ENCODE measurements at places on chromosomes 3 and 15.

DNA sequence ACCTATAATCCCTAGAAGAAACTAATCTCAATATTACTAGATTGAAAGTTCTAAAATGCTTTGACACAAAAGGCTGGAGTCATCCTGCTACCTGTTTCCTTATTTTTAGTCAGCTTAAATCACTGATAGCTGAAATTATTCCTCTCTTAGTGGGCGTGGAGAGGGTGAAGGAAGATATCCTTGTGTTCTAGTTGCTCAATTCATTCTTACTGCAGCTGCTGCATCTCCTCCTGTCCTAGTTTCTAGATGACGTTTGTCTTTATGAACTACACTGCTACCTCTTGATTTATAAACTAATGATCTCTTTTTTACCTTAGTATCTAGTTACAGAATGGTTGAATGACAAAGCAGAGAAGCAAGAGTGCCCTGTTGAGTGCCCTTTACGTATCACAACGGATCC is 50.7 kb downstream of the SETD5 start:
- DNase-seq = no peak

DNA sequence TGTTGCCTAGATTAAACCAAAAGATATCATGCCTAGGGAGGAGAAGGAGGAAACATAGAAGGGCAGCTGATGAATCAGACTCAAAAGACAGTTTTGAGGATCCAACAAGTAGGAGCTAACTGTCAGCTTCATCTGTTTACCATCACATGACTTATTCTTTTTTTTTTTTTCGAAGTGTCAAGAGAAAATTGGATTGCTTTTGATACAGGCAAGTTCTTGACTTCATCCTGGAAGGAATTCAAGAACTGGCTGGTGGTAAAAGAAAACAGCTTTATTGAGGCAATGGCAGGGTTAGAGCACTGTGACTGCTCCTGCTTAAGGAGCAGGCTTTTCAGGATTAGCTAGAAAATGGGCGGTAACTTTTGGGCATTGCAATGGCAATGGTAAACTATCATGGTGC is 227.5 kb upstream of the KCNMB2 start:
- DNase-seq = no peak

DNA sequence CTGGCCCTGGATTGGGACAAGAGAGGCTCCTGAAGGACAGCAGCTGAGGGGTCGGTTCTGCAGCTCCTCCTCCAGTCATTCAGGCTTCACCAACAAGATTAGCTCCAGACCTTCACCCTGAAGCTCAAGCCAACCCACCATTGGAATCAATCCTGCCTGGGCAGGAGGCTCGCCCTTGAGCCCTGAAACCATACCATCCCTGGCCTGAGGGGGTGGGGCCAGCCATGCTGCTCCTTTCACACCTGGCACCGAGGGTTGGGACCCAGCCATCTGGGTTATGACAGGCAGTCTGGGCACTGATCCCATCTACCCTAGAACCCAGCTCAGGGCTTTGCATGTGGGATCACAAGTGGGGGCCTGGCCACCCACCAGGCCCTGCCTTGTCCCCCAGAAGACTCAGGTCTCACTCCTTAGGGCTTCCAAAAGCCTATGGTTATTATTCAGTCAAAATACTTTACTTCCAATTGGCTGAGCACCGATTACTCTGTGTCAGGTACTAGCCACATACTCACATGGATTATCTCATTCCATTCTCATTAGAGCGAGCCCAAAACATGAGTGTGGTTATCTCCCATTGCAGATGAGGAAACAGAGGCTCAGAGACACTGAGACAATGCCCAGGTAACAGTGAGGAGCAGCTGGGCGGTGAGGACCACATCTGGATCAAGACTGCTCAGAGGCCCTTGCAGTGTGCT is 3.1 kb downstream of the ABHD14B start:
- peak; percentile 3 for DNase-seq

- DNase-seq = no peak
Observed at GRCh38 chr3:113968986-113969385, 21.2 kb downstream of the ZDHHC23 start.

- no peak for DNase-seq
Observed at GRCh38 chr3:151372063-151372820, 12.3 kb downstream of the P2RY12 start.

DNA sequence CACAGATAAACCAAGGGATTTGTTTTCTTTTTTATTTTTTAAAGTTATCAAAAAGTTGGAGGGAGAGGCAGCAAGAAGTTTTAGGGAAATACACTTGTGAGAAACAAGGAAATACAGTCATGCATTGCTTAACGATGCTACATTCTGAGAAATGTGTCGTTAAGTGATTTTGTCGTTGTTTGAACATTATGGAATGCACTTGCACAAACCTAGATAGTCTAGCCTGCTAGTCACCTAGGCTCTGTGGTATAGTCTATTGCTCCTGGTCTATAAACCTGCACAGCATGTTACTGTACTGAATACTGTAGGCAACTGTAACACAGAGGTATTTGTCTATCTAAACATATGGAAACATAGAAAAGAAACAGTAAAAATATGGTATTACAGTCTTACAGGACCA is 2.0 kb upstream of the NFKBIZ start:
- DNase-seq = no peak

GRCh38 chr3:194040516-194041273 is 95.3 kb upstream of the HES1 start:
- DNase-seq = no peak

DNA sequence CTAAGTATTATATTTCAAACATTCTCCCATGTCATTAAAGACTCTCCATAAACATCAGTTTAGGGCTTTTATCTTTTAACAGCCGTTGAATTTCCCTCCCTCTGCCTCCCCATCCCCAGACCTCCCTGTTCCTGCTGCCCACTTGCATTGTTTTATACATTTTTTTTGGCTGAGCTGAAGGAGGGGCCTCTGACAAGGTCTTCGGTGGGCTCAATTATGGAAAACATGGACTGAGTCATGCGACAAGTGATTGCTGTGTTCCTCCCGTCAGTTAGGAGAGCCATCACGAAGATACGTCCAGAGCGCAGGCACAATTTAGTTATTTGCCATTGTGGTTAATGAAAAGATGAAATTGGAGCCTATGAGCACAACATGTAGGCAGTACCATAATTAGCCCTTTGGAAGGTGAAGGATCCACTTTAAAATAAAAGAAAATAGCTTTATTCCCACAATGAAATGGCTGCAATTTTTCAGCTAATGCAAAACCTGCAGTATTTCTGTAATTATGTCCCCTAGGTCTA is 12.0 kb upstream of the NMNAT3 start:
- DNase-seq = peak; percentile 64

- DNase-seq = peak; percentile 59
Observed at GRCh38 chr3:170040418-170040817, 2.6 kb downstream of the GPR160 start.

DNA sequence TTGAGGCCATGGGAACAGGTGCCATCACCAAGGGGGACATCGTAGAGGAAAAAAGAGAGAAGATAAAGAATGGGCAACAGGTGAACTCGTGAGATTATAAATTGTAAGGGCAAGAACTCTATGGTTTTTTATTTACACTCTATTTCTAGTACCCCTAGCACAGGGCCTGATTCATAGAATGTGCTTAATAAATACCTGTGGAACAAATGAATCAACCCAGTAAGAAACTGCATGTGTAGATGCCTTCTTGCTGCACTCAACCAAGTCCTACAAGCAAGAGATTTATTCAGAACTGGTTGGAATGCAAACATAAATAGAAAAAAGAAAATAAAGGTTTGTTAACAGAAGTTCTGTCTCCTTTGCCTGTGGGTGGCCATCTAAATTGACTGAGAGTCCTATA is 18.7 kb upstream of the KPNA1 start:
- DNase-seq = no peak

- DNase-seq = no peak
Observed at GRCh38 chr3:30628205-30628900, 22.0 kb downstream of the TGFBR2 start.

GRCh38 chr15:75776065-75776423 is 63.4 kb upstream of the CSPG4 start:
- DNase-seq = no peak

- no peak for DNase-seq
Observed at GRCh38 chr15:73957276-73957675, 31.0 kb downstream of the LOXL1 start.

GRCh38 chr3:122911901-122912300 is 115.7 kb downstream of the SEMA5B start:
- no peak for DNase-seq

DNA sequence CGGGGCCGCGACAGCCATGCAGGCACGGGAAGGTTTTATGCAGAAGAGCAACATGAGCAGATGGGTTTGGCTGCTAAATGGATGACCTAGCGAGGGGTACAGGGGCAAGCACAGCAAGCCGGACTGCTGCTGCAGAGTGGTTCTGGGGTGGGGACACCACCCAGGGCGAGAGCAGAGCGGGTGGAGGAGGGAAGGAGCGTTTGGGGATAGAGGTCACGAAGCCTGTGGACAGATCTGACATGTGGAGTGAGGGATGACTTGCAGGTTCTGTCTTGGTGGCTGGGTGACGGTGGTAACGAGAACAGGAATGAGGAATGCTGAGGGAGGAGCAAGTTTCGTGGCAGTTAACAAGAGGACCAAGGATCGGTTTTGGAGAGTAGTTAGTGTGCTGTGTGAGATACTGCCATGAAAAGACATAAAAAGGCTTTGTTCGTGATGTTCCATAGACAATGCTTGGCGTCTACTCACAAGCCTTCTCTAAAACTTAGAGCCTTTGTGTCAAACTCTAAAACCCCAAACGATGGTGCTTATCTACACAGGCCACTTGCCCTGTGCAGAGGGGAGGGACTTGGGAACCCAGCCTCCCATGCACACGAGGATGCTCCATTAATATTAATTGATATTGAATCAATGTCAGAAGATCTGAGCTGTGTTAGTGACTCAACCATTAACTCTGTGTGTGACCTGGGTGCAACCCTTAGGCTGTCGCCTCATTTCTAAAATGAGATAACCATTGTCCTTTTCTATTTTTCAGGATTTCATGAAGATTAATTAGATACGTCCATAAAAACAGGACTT is 132.7 kb upstream of the SLC2A2 start:
- DNase-seq = no peak

- no peak for DNase-seq
Observed at GRCh38 chr15:67777773-67778172, 47.5 kb upstream of the SKOR1 start.

GRCh38 chr15:64566102-64566501 is 105.7 kb downstream of the ZNF609 start:
- DNase-seq = no peak

DNA sequence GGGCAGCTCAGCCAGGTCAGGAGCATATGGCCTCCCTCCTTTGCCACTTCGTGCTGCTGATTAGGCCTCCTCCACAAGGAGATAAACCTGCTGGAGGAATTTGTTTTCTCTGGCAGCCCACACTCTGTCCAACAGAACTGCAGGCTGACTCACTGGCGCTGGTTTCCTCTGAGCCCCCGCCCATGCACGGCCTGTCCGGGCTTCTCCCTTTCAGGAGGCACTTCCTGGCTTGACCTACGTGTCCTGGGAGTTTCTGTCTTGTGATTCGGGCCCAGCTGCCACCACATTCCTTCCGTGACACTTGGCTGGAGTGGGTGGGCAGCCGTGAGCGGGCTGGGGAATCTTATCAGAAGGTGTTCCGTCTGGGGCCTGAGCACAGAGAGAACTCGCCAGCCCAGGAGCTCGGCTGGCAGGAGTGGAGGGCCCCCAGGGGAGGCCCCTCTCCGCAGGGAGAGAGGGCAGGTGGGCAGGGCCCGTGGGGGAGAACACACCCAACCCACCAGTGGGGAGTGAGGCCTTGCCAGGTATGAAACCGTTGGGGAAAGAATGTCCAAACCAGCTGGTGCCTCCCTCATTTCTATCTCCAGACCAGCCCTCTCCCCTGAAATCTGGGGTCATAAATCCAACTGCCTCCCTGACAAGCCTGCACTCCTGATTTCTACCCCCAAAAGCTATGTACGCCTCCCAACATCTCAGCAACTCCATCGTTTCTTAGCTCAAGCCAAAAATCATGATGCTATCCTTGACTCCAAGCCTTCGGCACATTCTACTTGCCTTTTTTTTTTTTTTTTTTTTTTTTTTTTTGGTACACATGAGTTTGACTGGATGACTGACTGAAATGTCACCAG is 110.6 kb upstream of the MEF2A start:
- no peak for DNase-seq

GRCh38 chr3:14927308-14927707 is 20.1 kb upstream of the NR2C2 start:
- DNase-seq = no peak

- DNase-seq = no peak
Observed at GRCh38 chr3:30236011-30236410, 370.4 kb upstream of the TGFBR2 start.

DNA sequence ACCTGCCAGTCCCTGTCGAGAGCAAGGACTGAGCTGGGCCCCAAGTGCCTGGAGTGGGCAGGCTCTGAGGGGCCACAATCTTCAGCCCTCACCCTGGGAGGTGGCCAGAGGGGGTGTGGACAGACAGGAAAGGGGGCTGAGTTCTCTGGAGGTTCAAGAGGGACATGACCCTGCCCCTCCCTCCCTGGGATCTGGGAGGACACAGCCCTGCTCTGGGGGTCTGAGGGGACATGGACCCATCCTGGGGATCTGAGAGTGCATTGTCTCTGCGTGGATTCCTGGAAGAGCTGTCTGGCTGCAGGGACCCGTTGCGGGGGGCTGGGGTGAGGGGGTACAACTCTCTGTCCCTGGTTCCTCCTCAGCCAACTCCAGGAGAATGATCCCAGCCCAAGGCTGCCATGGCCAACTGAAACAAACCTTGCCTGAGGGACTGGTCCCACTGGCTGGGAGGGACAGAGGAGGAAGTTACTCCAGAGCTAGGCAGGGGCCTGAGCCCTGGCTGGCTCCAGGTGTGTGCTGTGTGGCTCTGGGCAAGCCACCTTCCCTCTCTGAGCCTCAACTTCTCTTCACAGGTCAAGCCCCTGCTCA is 29.0 kb downstream of the PTH1R start:
- no peak for DNase-seq

GRCh38 chr15:89075846-89076245 is 12.4 kb upstream of the ABHD2 start:
- no peak for DNase-seq

- no peak for DNase-seq
Observed at GRCh38 chr3:69865925-69866679, 126.8 kb downstream of the MITF start.

- DNase-seq = peak; percentile 27
Observed at GRCh38 chr3:40971191-40972168, 227.8 kb upstream of the CTNNB1 start.

GRCh38 chr15:68371160-68371559 is 60.8 kb downstream of the ITGA11 start:
- no peak for DNase-seq

- no peak for DNase-seq
Observed at GRCh38 chr3:171225708-171226107, 199.2 kb upstream of the SLC2A2 start.

DNA sequence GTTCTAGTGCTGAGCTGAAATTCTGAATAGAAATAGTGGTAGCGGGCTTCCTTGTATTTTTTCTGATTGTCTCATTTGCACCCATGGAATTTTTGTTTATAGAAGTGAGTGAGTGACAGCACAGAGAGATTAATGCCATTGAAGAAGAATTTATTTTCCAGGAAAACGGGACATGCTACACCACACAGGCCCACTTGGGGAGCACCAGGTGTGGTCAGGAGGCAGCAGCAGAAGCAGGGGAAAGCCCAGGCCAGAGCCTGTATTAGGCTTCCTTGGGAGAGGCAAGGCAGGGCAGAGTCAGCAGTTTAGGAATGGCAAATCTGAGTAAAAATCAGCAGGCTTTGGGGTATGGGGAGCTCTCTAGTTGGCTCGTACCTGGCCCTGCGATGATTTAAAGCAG is 88.4 kb upstream of the ATP11B start:
- DNase-seq = no peak
